ENCODE measurements at places on chromosomes 11 and 22. TPM values are rescaled to one million over a fixed set of nuclear protein-coding genes. Genes with fewer than 3 reads are reported as not detected.
A peak's percentile ranks its signal among the peaks of the same experiment; 100 is the strongest.

GRCh38 chr11:67268081-67268961 is 2.0 kb downstream of the GRK2 start:
- no peak for DNase-seq

YAP1 gene
- total RNA-seq = 41.1 TPM

PRR33 gene
- not detected for total RNA-seq

- DNase-seq = peak; percentile 80
These were observed 16.7 kb downstream of the BCL9L start for GRCh38 chr11:118908901-118909618.

DNA sequence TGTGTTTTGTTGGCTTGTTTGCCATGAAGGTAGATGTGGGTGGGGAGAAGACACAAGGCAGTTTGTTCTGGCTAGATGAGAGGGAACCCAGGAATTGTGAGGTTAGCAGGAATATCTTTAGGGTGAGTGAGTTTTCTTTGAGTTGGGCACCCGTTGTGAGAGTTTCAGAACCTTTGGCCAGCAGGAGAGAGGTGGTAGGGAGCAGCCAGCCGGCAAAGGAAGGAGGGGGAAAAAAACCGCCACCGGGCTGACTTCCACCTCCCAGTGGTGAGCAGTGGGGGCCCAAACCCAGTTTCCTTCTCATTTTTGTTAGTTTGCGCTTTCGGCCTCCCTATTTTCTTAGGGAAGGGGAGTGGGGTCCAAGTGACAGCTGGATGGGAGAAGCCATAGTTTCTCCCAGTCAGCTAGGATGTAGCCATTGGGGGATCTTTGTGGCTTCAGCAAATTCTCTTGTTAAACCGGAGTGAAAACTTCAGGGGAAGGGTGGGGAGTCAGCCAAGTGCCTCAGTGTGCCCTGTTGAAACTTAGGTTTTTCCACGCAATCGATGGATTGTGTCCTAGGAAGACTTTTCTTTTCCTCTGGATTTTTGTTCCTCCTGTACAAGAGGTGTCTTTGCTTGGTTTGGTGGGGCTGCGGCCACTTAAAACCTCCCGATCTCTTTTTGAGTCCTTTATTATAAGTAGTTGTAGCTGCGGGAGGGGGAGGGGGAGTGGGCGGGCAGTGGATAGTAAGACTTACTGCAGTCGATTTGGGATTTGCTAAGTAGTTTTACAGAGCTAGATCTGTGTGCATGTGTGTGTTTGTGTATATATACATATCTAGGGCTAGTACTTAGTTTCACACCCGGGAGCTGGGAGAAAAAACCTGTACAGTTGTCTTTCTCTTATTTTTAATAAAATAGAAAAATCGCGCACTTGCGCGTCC is 1.1 kb upstream of the GCAT start:
- no peak for DNase-seq

- DNase-seq = no peak
These were observed 122.5 kb downstream of the WNT11 start for GRCh38 chr11:76083563-76084451.

FAM168A gene
- total RNA-seq = 8.9 TPM

- no peak for DNase-seq
These were observed 3.0 kb downstream of the KCNJ11 start for GRCh38 chr11:17385492-17385891.

- DNase-seq = no peak
These were observed 920 bp downstream of the TMEM218 start for GRCh38 chr11:125110506-125110905.

DNA sequence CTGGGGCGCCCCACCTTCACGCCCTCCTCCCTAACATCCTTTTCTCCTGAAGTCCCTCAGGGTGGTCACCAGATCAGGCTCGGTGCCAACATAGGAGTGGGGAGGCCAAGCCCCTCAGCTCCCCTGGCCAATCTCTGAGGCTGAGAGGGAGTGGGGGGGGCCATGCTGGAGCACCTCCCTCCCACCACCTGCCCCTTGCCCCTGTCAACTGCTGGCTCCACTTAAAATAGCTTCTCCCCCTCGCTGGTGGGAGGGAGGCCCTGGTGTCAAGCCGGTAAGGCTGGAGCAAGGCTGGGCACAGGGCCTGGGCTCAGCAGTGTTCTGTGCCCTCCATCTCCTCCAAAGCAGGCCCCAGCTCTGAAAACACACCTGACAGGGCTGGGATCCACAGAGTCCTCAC is 4.9 kb downstream of the PLXNB2 start:
- DNase-seq = no peak

DNA sequence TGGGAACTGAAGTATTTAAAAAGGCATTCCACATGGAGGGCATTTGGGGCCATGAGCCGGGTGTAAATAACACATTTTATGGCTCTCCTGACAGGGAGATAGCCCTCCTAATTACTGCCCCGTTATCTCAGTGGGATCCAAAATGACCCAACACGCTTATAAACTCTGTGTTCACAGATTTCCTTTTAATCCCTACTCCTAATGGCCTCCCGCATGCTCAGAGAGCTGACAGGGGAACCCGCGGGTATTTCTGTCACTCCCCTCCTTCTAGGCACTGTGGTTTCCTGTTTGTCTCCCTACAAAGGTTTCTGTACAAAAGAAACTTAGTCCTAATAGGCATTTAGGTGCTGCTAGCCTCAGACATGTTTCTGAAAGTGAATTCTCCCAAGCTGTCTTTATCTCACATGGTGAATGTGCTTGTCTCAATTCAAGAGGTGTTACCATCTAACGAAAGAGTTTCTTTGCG is 202.8 kb upstream of the SEZ6L start:
- DNase-seq = no peak

GRCh38 chr11:113618360-113618759 is 87.7 kb downstream of the TMPRSS5 start:
- DNase-seq = peak; percentile 54

DNA sequence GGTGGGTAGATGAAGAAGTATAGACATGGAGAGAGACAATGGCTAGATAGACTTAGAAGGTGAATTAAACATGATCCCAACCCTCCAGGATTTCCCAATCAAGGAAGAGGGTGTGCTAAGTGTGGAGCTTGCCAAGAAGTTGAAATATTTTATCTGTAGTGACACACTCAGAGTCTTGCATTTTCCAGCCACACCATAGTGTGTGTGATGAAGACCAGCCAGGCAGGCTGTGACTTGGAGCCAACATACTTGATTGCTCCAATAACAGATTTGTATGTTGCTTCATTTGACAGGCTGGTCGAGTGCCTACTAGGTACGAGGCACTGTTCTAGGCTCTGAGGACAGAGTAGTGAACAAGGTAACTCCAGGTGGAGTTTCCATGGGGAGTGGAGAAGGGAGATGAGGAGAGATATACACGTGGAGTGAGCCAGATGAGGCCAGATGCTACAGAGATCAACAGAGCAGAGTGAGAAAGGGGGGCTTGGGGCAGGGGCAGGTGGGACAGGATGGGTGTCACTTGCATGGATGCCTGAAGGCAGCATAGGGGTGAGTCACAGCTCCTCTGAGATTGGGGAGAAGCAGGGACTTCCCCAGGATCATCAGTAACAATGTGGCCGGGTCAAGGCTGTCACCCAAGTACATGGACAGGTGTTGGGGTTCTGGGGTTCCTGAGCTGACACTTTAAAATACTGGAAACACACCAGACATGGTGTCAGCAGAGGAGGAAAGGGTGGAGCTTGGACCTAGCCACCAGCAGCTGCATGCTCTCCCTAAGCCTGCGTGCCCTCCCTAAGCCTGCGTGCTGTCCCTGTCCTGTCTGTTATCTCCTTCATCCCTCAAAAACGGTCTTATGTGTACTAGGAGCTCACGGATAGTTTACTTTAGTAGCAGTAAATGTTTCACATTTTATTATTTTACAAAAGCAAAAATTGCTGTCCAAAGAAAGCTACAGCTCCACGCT is 23.6 kb downstream of the PDGFB start:
- DNase-seq = no peak

DNA sequence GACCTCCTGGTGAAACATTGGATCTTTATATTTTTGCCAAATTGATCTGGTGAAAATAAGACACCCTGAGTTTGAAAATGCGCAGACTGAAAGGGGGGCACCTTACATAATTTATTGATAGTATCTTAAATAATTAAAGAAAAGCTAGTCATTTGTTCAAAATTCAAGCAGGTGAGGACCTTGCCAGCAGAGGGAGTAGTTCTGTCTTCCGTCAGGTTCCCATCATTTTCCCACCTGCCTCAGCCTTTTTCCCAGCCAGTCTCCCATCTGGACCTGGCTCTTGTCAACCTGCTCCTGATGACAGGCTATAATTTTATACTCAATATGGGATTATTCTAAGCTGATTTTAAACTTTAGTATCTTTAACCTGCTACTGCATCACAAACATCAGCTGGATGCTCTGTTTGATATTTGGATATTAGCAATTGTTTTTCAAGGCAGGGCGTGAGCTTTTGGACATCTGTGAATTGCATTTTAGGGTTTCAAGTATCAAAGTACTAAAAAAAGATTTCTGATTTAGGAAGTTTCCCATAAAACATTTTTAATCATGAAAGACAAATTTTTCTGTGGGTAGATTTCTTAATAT is 132.0 kb downstream of the ELP4 start:
- peak; percentile 53 for DNase-seq

GRCh38 chr11:130459521-130459920 is 11.1 kb downstream of the ADAMTS15 start:
- DNase-seq = no peak

DNA sequence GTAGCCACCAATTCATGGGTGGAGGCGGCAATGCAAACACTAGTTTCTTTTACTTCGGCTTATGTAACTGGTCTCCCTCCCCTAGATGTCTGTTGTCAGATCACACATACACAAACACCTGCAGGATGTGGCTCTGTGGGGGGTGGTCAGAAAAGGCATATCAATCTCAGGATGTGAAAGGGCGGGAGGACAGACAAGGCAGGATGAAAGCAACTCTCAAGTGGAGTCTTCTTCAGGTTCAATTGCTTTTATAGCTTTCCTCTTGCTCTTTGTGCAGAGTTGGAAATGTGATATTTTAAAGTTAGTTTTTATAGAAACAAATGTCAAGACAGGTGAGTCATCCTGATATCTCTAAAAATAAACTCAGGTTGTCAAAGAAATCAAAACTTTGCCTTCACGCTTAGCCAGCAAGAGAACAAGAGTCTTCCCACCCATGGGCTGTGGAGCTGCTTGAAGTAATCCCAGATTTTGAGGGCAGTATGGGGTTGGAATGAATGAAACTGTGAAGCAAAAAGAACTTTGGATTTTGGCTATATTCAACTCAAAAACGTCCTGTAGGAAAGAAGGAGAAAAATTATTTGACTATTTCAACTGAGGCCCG is 423.4 kb downstream of the GUCY1A2 start:
- no peak for DNase-seq

DNA sequence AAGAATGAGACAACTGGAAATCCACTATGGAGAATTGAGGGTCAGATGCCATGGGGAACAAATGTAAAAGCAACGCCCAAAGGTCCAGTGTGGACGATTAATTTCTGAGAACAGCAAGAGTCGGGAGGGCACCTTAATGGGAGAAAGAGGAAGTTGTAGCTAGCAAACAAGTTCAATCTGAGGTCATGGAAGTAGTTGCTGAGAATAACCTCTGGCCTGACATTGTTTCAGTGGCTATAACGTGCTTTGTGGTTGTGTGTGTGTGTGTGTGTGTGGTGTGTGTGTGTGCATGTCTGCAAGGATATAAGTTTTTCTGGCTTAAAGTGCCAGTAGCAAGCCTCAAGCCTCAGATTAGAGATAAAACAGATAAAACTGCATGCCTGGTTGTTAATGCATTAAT is 1630.1 kb upstream of the TENM4 start:
- DNase-seq = no peak

- no peak for DNase-seq
These were observed 35.8 kb downstream of the RRAS2 start for GRCh38 chr11:14323118-14323676.

MRGPRE gene
- total RNA-seq = not detected

EMID1 gene
- total RNA-seq = 3.0 TPM

GRCh38 chr11:14443638-14444037 is 56.0 kb downstream of the COPB1 start:
- peak; percentile 51 for DNase-seq

CBL gene
- 11.0 TPM for total RNA-seq

NXPE4 gene
- not detected for total RNA-seq

CAT gene
- total RNA-seq = 121 TPM

GRCh38 chr22:42820045-42820763 is 36.9 kb downstream of the ARFGAP3 start:
- DNase-seq = peak; percentile 42

- no peak for DNase-seq
These were observed 270.5 kb upstream of the B3GAT1 start for GRCh38 chr11:134682577-134682976.

DNA sequence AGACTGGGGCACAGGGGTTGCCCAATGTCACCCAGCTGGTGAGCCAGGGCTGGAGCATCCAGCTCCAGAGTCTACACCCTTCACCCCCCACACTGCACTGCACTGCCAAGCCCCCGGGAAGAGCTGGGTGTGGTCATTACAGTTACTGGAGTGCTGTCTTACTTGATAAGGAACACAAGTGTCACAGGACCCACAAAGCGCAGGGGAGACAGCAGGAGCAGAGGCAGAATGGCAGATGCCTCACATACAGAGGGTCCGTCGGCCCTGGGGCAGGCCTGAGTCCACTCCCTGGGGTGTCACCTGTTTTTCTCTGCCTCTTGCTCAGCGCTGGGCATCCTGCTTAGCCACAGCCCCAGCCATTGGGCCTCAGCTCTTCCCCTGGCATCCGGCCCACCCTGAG is 7.7 kb downstream of the IL2RB start:
- DNase-seq = no peak

DNA sequence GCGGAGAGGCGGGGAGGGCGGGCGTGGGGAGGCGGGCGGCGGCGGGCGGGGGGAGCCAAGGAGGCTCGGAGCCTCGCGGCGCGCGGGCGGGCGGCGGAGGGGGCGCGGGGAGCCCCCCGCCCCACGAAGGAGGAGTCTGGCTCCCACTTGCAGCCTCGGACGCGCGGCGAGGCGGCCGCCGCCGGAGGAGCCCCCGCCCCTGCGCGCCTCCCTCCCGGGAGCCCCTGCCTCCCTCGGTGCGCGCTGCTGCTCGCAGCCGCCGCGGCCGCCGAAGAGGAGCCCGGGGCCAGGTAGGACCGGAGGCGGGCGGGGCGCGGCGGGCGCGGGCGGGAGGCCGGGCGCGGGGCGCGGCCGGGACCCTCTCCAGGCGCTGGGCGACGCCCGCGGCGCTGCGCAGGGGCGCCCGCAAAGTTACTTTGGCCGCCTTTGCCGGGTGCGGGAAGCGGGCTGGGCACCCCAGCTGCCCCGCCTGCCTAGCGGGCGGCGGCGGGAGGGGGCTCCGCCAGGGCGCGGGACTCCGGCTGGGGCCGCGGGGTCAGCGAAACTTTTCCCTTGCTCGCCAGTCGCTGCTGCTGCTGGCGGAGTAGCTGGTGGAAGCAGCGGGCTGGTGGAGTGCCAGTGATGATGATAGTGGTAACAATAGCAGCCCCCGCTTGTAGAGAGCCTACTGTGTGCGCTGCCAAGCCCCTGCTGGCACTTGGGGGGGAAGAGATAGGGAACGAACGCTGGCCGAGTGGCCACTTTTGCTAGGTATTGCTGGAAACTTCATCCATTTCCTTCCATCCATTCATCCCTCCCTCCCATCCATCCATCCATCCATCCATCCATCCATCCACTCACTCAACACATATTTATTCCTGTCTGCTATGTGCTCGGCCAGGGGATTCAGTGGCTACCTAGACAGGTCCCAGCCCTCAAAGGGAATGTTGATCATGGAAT is at the start of gene MPPED1:
Gene MPPED1 (plus strand): TSS at position 146 of the 939 bp plus-strand sequence. CDS start 12,972 bp downstream, outside the sequence.
- no peak for DNase-seq
